ENCODE measurements at places on chromosomes 7 and 10. TPM values are rescaled to one million over a fixed set of nuclear protein-coding genes. Genes with fewer than 3 reads are reported as not detected.

DNA sequence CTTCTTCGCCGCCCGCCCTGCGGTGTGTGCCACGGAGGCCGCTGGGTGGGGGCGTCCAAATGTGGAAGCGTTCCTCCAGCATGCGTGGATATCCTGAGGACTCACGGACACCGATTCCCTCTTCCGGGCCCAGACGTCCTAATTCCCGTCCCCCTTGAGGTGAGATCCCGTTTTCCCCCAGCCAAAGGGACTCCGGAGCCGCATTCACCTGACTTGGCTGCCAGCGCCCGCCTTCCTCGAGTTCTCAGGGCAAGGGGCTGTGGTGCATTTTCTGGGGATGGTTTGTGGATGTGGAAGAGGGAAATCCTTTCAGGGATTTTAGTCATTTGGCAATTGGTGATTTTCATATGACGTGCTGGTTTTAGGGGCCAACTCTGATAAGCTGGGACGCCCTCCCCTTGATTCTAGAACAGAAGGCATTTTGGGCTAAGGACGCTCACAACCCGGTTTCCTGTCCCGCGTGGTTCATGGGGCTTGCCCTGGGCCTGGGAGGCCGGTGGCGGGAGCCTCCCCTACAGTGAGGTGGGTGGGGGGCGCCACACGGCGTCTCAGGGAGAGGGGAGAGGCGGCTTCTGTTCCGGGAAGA is 165.4 kb downstream of the ACTR3B start:
- no peak for DNase-seq

GRCh38 chr10:16182144-16182543 is 254.7 kb upstream of the PTER start:
- no peak for DNase-seq

The CALHM1 gene
- total RNA-seq = not detected

DNA sequence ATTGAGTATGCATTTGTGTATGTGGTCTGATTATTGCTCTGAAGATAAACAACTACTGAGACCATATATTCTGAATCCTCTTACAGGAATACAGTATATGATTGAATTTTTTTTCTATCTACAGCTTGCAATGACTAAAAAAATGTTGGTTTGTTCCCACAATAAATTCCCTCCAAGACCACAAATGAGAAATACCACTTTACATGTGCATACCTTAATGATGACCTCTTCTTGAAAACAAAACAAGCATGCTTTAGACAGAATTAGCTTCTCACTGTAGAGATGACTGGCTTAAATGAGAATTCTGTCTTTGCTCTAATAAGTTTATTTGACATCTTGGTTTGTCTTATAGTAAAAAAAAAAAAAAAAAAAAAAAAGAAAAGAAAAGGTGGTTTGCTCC is 241.5 kb downstream of the PCDH15 start:
- no peak for DNase-seq

- no peak for DNase-seq
These were observed 268.7 kb downstream of the ZEB1 start for GRCh38 chr10:31587691-31588090.

The LMTK2 gene
- 10.0 TPM for total RNA-seq

The PGAM2 gene
- total RNA-seq = not detected

GRCh38 chr10:12703813-12704212 is 297.7 kb downstream of the CCDC3 start:
- DNase-seq = no peak

The PDGFA gene
- total RNA-seq = 5.2 TPM

- no peak for DNase-seq
These were observed 15.7 kb downstream of the TMEM72 start for GRCh38 chr10:44926751-44927351.

Data from activated CD4-positive, alpha-beta T cell treated with anti-CD3 and anti-CD28 coated beads for 36 hours (primary cell).